ENCODE measurements at places on chromosomes 12 and 14.

- no peak for DNase-seq
Observed at GRCh38 chr12:102950950-102951619, 6.4 kb upstream of the ASCL1 start.

- DNase-seq: no peak
Observed at GRCh38 chr14:84622357-84622756, 907.6 kb upstream of the FLRT2 start.

- no peak for DNase-seq
Observed at GRCh38 chr12:22687361-22688076, 62.5 kb downstream of the ETNK1 start.

- DNase-seq: no peak
Observed at GRCh38 chr12:81727391-81727790, 31.8 kb downstream of the PPFIA2 start.

GRCh38 chr14:95146079-95146771 lies 11.1 kb downstream of the DICER1 start:
- no peak for DNase-seq

GRCh38 chr14:57069702-57070101 lies 199.0 kb downstream of the EXOC5 start:
- no peak for DNase-seq

DNA sequence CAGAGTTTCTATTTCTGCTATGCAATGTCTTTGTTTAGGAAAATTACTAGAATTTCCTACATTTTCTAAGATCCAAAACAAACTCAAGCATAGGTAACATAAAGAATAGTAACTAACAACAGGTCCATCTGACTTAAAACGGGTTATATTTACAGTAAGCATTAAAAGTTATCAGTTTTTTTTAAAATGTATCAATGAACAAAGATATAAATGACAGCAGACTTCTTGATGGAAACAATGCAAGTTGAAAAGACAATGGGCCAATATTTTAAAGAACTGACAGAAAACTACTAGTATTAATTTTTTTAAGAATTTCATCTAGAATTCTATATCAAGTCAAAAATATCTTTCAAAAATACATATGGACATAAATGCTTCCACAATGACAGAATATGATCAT lies 367.1 kb upstream of the MGAT4C start:
- DNase-seq: no peak

- no peak for DNase-seq
Observed at GRCh38 chr12:70551731-70552130, 85.5 kb downstream of the PTPRB start.

- no peak for DNase-seq
Observed at GRCh38 chr14:51283402-51284085, 43.5 kb downstream of the TMX1 start.

GRCh38 chr14:90780519-90780918 lies 35.7 kb downstream of the TTC7B start:
- DNase-seq: no peak

- DNase-seq: no peak
Observed at GRCh38 chr14:30966415-30967363, 58.8 kb upstream of the AP4S1 start.

DNA sequence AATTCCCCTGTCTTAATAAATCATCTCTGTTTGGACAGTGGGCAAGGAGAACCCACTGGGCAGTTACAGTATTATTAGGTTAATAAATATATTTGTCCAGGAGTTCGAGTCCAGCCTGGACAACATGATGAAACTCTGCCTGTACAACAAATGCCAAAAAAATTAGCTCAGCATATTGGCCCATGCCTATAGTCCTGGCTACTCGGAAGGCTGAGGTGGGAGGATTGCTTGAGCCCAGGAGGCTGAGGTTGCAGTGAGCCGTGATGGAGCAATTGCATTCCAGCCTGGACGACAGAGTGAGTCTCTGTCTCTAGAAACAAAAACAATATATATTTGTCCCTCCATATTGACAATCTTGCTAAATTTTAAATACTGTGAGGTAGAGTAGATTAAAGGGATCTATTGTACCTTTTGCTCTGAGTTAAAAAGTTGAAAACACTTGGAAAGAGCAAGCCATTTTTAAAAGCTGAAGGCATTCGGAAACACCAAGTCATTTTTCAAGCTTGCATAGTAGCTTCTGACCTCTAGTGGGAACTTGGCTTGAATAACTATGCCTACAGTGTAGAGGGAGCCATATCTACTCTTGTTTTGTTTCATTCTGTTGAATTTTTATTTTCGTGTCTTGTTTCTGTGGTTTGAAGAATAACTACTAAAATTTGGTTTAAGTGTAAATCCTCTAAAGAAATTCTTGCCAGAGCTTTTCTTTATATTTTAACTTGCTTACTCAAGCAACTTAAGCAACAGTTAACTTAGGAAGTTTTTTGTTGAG lies 14.6 kb upstream of the EEA1 start:
- no peak for DNase-seq

GRCh38 chr12:117685110-117685926 lies 283.5 kb downstream of the KSR2 start:
- no peak for DNase-seq

- no peak for DNase-seq
Observed at GRCh38 chr14:99910337-99911309, 117.4 kb downstream of the EML1 start.

DNA sequence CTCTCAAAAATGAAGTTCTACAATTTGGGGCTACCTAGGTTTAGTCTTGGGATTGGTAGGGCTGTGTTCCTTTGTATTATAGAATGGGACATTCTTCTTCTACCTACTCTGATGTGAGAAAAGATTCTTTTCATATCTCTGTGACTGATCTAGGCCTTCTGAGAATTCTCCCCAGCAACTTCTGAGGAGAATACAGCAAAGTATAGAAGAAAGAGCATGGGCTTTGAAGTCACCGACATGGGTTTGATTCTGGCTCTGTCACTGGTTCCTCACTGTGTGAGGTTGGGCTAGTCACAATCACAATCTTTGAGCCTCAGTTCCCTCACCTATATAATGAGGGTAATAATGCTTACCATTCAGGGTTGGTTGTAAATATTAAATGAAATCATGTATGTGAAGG lies 5.0 kb downstream of the ATN1 start:
- DNase-seq: no peak

DNA sequence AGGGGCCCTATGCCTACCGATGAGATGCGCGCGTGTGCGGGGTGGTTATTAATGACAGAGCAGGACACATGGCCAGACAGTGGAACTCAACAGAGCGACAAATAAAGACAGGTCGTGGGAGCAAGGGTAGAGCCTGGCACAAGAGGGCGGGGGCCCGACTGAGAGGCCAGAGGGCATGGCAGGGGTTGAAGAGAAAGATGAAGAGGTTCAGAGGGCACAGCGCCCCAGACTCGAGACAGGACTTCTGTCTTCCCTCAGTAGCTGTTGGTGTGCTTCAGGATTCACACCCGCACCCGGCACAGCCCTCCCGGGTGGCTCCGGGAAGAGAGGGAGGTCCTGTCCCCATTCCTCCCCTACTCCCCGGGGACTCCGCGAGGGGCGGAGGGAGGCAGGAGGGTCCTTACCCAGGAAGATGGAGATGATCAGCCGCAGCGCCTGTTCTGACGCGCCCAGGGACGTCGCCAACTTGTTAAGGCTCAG lies 366 bp downstream of the LPCAT3 start:
- DNase-seq: no peak

DNA sequence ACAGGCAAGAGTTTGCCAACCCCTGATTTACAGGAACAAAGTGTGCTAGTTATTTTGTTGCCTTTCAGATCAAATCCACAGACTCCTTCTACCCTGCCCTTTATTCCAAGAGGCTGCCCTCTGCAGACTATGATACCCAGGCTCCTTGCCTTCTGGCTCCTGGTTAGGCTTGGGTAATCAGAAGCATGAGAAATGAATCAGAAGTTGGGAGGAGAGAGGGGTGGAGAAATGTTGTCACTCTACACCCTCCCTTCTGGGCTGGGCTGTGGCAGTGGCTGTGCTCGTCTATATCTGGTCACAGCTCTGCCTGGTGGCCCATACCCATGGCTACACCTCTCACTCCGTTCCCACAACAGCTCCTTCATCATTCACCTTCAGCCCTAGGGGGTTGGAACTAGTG lies 204.6 kb upstream of the PLXNC1 start:
- no peak for DNase-seq

- no peak for DNase-seq
Observed at GRCh38 chr12:1928439-1929121, 10.1 kb upstream of the CACNA2D4 start.

- no peak for DNase-seq
Observed at GRCh38 chr14:58078471-58078870, 73.5 kb downstream of the ARMH4 start.

DNA sequence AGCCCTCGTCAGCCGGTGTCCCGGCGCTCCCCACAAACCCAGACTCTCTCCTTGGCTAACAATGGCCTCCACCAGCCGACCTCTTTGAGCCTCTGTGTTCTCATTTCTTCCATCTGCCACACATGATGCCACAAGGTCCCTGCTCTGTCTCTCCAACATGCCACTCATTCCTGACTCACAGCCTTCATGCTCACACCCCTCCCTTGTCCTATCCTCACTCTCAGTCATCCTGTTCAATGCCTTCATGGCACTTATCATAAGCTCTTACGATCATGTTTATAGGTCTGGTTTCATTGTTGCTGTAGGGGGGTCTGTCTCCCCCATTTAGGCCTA lies 9.6 kb upstream of the SERPINA11 start:
- DNase-seq: no peak

GRCh38 chr14:105602799-105603793 lies 76.7 kb downstream of the TMEM121 start:
- DNase-seq: no peak

DNA sequence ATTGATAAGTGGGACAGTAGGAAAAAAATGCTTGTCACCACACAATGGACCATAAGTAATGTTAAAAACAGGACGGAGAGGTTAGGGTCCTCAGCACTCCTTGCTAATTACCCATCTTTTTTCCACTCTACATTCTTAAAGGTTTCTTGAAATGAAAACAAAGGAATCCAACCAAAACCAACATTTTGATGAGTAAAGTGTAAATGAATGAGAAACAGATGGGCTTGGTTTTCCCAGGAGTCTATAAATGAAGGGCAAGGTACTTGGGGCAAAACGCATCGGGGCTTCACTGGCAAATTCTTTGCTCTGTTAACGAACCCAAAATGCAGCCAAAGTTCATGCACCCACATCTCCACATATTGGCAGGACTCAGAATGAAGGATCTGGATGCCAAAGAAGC lies 129.2 kb upstream of the BMP4 start:
- DNase-seq: no peak

GRCh38 chr14:68730811-68731425 lies 61.9 kb downstream of the ZFP36L1 start:
- DNase-seq: no peak

DNA sequence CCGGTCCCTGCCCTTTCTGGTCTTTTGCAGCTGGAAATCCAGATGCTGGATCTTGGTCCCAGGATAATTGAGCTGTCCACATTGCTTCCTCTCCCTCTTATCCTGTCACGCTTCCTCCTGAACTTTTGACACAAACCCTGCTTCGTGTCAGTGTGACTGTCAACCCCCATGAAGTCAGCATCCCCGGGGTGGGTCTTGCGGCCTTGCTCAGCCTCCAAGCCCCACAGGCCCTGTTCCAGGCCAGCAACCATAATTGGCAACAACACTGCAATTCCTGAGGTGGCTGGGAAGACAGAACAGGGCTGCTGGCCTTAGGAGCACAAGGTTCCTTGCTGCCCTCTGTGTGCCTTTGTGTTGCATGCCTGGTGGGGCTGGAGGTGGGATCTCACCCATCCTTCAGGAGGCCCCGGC lies 74.9 kb downstream of the NTF3 start:
- DNase-seq: no peak

GRCh38 chr14:91029456-91030217 lies 30.8 kb downstream of the RPS6KA5 start:
- no peak for DNase-seq

DNA sequence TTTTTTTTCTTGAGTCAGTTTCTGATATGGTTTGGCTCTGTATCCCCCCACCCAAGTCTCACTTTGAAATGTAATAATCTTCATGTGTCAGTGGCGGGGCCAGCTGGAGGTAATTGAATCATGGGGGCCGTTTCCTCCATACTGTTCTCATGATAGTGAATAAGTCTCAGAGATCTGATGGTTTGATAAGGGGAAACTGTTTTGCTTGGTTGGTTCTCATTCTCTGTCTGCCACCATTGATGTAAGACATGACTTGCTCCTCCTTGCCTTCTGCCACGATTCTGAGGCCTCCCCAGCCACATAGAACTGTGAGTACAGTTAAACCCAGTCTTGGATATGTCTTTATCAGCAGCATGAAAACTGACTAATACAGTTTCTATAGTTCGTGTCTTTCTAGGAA lies 42.9 kb downstream of the WNK1 start:
- peak; percentile 82 for DNase-seq

DNA sequence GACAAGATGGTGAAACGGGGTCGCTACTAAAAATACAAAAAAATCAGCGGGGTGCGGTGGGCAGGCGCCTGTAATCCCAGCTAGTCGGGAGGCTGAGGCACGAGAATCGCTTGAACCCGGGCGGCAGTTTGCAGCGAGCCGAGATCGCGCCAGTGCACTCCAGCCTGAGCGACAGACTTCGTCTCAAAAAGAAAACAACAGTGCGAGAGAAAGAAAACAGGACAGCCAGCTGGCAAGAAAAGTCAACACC lies 633 bp upstream of the RNU4-2 start:
- DNase-seq: no peak

- DNase-seq: peak; percentile 10
Observed at GRCh38 chr12:56839915-56840325, 76.8 kb downstream of the HSD17B6 start.

GRCh38 chr14:93997082-93997481 lies at the start of gene CCDC197:
Gene CCDC197, plus strand, starts transcription at chr14:93997301. Its CDS starts 831 bp downstream, at chr14:93998132.
- no peak for DNase-seq

DNA sequence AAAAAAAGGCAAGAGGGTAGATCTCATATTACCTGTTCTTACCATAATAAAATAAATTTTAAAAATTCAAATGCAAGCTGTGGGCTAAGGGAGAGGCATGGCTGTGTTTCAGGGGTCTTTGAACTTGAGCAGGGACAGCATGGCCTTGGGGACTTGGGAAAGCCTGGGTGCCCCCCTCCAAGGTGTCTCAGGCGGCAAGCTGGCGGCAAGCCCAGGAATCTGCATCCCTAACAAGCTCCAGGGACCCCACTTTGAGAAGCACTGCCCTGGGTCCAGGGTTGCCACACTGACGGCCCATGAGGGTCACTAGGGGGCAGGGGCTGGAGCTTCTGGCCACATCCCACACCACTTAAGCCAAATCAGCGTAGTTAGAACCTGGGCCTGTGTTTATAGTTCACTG lies 193.8 kb downstream of the SLC15A4 start:
- no peak for DNase-seq

- no peak for DNase-seq
Observed at GRCh38 chr12:2264651-2265232, 212.0 kb downstream of the CACNA1C start.

GRCh38 chr14:104801520-104802393 lies 856 bp downstream of the ZBTB42 start:
- DNase-seq: no peak

Measured in stimulated activated naive CD8-positive, alpha-beta T cell treated with anti-CD3 and anti-CD28 coated beads, Interleukin-15, amount 100 ng/mL, for 72 hours (primary cell).